ENCODE measurements at places on chromosomes 16 and 17. TPM values are rescaled to one million over a fixed set of nuclear protein-coding genes. Genes with fewer than 3 reads are reported as not detected.

Gene SLC9A5
- 5.3 TPM for total RNA-seq

Gene EVPLL
- not detected for total RNA-seq

GRCh38 chr16:81639931-81640680 lies 139.0 kb upstream of the PLCG2 start:
- H3K4me1 ChIP-seq = peaks cover 24% of the 10 kb centered on the region
- DNase-seq = no peak
- no peak overlapping the region for H3K27ac ChIP-seq
- H3K4me3 ChIP-seq = no peak overlapping the region
- no peaks in the 10 kb centered on the region for H3K27me3 ChIP-seq

- no peak overlapping the region for H3K27ac ChIP-seq
- peaks cover 26% of the 10 kb centered on the region for H3K27me3 ChIP-seq
- H3K36me3 ChIP-seq = no peaks in the 10 kb centered on the region
- H3K4me3 ChIP-seq = no peak overlapping the region
- no peaks in the 10 kb centered on the region for H3K4me1 ChIP-seq
Measured at GRCh38 chr17:50641357-50641756, 6.7 kb downstream of the ABCC3 start.

DNA sequence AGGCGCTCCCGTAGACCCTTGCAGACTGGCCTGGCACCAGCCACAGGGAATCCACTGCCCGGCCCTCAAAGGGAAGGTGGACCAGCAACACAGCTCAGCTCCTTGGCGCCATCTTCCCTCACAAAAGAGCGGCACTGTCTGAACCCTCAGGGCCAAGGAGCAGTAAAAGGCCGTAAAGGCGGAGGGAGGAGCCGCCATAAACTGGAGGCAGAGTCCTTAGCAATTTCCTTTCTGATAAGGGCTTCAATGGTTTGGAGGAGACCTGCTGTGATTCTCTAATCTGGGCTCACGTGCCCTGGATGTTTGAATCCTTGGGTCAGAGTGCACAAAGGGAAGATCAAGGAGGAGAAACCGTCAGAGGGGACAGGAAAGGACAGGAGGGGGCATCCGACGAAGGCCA lies 15.5 kb upstream of the AXIN2 start:
- H3K4me3 ChIP-seq = no peak overlapping the region
- H3K36me3 ChIP-seq = no peaks in the 10 kb centered on the region
- no peak for DNase-seq
- H3K27ac ChIP-seq = no peak overlapping the region
- H3K27me3 ChIP-seq = peaks cover 3% of the 10 kb centered on the region

DNA sequence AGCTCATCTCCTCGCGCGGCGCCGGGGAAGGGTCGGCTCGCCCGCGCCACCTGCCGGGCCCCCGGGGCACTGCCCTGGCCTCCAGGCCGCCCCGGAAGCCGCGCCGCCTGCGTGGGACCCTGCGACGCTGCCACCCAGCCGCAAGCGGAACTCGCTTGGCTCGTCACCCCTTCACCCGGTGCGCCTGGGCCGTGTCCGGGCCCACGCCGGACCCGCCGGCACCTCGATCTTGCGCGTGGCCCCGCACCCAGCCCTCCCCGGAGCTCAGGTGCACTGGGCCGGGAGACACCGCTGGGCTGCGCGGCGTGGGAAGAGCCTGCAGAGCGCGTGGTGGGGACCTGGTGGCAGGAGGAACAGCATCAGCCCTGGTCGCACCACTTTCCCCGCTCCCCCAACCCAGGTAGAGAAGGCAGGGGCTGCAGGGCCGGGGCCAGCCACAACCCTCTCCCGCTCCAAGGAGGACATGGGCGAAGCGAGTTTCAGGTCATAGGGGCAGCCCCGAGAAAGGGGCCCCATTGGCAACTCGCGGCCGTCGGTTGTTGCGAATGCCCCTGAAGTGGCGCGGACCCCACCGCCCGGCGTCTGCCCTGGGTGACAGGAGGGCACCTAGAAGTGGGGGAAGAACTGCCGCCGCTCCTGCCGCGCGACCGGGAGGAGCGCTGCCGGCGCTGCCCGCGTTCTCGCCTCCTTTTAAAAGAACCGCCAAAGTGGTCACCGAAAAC lies 363 bp upstream of the MIF4GD start:
- H3K4me3 ChIP-seq = peak overlapping the region; percentile 89
- no peaks in the 10 kb centered on the region for H3K27me3 ChIP-seq
- H3K27ac ChIP-seq = peak overlapping the region; percentile 87
- H3K36me3 ChIP-seq = peaks cover 45% of the 10 kb centered on the region
- DNase-seq = peak; percentile 97
- peaks cover 32% of the 10 kb centered on the region for H3K4me1 ChIP-seq

- peaks cover 10% of the 10 kb centered on the region for H3K27me3 ChIP-seq
- H3K4me1 ChIP-seq = peaks cover 53% of the 10 kb centered on the region
- H3K4me3 ChIP-seq = peak overlapping the region; percentile 89
- H3K36me3 ChIP-seq = peaks cover 13% of the 10 kb centered on the region
- no peak for DNase-seq
Measured at GRCh38 chr17:79007504-79008381, 1.8 kb downstream of the CANT1 start.

DNA sequence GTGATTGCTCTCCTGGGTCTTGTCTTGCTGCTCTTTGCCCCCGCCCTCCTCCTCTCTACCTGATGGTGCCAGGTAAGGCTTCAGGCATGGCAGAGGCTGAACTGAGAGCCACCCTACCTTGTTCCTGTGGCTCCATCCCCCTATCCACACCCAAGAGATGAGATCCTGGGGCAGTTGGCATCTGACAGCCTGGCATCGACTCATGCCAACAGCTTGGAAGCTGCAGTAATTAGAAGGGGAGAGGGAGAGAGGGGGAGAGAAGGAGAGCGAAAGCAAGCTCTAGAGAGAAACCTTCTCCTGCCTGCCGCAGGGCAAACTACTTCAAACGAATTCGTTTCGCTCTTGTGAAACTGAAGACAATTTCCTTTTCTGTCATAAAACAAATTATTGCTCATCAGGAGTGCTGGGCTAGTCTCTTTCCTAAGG lies 13.8 kb upstream of the SP6 start:
- H3K27ac ChIP-seq = no peak overlapping the region
- no peak for DNase-seq
- peak overlapping the region; percentile 9 for H3K4me3 ChIP-seq
- H3K36me3 ChIP-seq = no peaks in the 10 kb centered on the region
- peaks cover 23% of the 10 kb centered on the region for H3K27me3 ChIP-seq
- peaks cover 12% of the 10 kb centered on the region for H3K4me1 ChIP-seq

DNA sequence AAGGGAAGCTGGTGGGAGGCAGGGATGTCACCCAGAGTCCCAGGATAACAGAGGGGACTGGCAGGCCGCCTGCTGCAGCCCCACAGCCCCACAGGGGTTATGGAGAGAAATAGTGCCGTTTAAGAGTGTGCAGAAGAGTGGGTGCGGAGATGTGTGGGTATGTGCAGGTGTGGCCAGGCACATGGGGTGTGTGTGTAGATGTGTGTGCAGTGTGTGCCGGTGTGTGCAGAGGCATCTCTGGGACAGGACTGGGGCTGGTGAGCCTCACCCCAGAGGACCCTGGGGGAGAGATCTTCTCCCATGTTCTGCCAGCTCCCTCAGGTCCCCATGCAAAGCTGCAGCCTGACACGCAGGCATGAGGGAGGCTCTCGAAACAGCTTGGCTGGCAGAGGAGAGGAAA lies 157.4 kb downstream of the RBFOX3 start:
- no peaks in the 10 kb centered on the region for H3K27me3 ChIP-seq
- no peaks in the 10 kb centered on the region for H3K4me1 ChIP-seq
- no peak overlapping the region for H3K27ac ChIP-seq
- no peak for DNase-seq
- no peak overlapping the region for H3K4me3 ChIP-seq
- H3K36me3 ChIP-seq = no peaks in the 10 kb centered on the region
